ENCODE measurements at places on chromosomes 2 and 18. TPM values are rescaled to one million over a fixed set of nuclear protein-coding genes. Genes with fewer than 3 reads are reported as not detected.

Gene LHCGR
- 0.30 TPM for polyA plus RNA-seq

DNA sequence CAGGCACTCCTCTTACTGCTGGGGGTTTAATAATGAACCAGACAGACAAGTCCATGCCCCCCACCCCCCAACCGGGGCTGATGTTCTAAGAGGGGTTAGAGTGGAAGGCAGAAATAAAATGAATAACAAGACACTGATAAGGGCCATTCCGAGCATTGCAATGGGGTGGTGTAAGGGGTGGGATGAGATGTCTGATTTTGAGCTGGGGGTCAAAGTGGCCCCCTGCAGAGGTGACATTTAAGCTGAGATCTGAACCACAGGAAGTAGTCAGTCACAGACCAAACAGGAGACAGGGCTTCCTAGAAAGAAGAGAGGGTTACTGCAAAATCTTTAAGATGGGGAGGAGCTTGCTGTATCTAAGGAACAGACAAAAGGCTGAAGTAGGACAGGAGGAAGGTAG, 180.6 kb upstream of the SH3BP4 start:
- no peak for DNase-seq

DNA sequence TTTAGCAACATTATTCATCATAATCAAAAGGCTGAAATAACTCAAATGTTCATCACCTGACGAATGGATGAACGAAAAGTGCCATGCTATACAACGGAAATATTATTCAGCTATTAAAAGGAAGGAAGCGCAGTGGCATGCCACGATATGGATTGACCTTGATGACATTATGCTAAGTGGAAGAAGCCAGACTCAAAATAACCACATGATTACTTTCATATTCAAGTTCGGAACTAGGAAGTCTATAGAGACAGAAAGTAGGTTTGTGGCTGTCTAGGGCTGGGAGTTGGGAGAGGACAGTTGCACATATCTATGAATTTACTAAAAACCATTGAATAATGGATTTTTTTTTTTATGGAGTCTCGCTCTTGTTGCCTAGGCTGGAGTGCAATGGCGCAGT, 13.4 kb upstream of the PDIA6 start:
- DNase-seq: no peak

Gene CDKL4
- polyA plus RNA-seq: not detected

Measured in heart left ventricle (tissue), 16 donors.